ENCODE measurements at places on chromosomes 12 and 14.

DNA sequence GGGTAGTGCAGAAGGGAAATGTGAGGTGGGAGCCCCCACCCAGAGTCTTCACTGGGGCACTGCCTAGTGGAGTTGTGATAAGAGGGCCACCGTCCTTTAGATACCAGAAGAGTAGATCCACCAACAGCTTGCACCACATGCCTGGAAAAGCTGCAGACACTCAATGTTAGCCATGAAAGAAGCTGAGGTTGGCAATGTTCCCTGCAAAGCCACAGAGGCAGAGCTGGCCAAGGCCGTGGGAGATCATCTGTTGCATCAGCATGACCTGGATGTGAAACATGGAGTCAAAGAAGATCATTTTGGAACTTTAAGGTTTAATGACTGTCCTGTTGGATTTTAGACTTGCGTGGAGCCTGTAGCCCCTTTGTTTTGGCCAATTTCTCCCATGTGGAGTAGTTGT is 468.4 kb upstream of the FOXG1 start:
- DNase-seq = no peak

DNA sequence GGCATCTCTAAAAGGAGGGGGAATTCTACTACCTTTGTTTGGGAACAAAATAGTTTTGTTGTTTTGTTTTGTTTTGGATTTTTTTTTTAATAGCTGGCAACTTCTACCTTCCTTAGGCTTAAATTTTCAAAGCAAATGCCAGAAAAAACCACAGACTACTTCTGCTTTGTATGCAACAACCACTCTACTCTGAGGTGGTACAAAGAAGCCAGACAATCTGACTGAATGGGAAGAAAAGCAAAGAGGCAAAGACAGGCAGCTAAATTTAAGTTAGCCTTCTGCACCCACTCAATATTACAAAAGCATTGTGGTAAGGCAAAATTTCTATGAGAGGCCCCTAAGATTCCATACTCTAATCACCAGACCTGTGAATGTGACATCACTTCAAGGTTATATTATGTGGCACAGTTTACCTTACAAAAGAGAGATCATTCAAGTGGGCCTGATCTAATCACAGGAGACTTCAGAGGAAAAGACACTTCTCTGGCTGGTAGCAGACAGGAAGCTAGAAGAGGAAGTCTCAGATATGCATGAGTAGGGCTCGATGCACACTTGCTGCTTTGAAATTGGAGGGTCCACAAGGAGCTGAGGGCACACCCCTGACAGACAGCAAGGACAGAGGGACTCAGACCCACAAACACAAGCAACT is 566.6 kb downstream of the RPS29 start:
- no peak for DNase-seq

- peak; percentile 96 for DNase-seq
These were observed 171.0 kb upstream of the HIF1A start for GRCh38 chr14:61524211-61524806.

- no peak for DNase-seq
These were observed 191.9 kb upstream of the DIO3 start for GRCh38 chr14:101369194-101369915.

- no peak for DNase-seq
These were observed 7.4 kb downstream of the ASCL1 start for GRCh38 chr12:102964872-102965271.

- no peak for DNase-seq
These were observed 126.5 kb downstream of the NELL2 start for GRCh38 chr12:44749566-44749965.

GRCh38 chr12:122265476-122265875 is 818 bp downstream of the VPS33A start:
- peak; percentile 9 for DNase-seq

DNA sequence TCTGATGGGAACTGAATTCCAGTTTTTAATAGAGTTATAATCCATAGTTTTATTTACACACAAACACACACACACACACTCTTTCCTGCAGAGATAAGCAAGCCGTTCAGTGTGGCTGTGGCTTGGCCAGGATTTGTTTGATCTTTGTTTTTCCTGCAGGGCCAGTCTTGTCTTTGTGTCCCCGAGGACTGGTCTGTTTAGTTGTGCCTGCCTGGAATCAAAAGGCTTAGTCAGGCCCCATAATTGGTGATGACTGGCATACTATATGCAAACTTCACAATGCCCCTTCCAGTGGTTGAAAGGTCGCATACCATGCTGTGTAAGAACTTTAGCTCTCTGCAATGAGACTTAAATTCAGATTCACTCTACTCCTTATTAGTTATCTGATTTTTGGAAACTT is 26.0 kb downstream of the WBP11 start:
- DNase-seq = no peak

GRCh38 chr14:69246331-69246730 is 13.6 kb upstream of the GALNT16 start:
- DNase-seq = no peak

GRCh38 chr12:124428136-124428791 is 133.4 kb downstream of the RFLNA start:
- no peak for DNase-seq

- no peak for DNase-seq
These were observed 146.5 kb downstream of the PIWIL1 start for GRCh38 chr12:130484221-130484620.

DNA sequence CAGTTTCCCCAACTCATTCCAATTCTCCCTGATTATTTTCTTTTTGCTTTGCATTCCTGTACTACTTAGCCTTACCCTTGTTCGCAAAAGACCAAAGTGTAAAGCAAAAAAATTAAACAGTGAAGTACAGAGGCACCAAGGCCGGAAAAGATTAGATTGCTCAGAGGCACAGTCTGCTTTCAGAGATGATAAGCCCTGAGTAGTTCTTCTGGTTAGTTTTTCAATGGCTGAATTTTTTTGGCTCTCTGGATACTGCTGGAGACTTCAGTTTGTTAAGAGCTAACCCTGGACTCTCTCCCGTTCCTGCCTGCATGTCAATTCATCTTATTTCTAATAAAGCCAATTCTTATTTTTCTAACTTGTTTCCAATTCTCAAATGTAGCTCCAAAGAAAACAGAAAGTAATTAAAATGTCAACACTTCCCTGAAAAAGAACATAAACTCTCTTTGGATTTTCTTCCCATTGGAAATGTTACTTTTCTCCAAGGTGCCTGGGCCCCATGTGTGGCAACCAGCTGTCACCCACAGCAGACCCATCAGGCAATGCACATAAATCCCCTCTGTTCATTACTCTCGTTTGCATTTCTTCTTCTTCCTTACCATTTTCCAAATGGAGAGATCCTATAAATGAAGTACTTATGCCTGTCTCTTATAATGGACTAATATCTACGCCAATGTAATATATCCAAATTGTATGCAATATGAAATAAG is 142.8 kb downstream of the BTG1 start:
- DNase-seq = no peak

GRCh38 chr12:112638420-112638819 is 153.1 kb upstream of the RPH3A start:
- DNase-seq = no peak

DNA sequence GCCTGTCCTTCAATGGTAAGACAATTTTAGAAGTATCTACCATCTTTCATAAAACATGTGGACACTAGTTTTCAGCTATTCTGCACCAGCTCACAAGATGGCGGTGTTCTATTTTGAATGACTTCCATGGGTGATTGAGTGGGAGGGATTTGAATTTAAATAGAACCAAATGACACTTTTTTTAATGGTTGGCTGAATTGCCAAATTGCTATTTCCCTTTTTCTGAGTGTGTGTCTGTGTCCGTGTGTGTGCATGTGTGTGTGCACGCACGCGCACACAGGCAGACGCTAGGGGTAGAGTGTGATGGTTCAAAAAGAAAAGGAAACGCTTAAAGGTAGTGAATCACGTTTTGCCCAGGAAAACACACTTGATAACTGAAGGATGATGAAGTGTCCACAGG is 362.6 kb downstream of the DAD1 start:
- peak; percentile 20 for DNase-seq

GRCh38 chr14:68794130-68794850 is 1.4 kb upstream of the ZFP36L1 start:
- peak; percentile 74 for DNase-seq

GRCh38 chr14:33449268-33449667 is 501.6 kb downstream of the EGLN3 start:
- no peak for DNase-seq

- no peak for DNase-seq
These were observed 33.1 kb downstream of the MAP3K9 start for GRCh38 chr14:70776197-70776596.

GRCh38 chr12:90323217-90323616 is 614.6 kb upstream of the ATP2B1 start:
- no peak for DNase-seq

DNA sequence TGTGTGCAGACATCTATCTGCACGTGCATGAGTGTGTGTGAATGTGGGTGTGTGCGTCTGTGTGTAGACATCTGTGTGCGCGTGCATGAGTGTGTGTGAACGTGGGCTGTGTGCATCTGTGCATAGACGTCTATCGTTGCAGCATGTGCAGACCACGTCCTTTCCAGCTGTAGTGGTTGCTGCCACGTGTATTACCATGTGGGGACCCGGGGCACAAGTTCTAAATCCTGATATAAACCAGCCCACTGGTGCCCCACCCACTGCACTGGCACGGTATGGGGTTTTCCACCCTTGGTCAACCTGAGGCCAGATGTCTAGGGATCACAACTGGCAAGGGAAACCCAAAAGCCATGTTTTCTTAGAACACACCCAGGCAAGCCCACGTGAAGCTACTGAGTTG is 197.0 kb downstream of the ANO2 start:
- no peak for DNase-seq

DNA sequence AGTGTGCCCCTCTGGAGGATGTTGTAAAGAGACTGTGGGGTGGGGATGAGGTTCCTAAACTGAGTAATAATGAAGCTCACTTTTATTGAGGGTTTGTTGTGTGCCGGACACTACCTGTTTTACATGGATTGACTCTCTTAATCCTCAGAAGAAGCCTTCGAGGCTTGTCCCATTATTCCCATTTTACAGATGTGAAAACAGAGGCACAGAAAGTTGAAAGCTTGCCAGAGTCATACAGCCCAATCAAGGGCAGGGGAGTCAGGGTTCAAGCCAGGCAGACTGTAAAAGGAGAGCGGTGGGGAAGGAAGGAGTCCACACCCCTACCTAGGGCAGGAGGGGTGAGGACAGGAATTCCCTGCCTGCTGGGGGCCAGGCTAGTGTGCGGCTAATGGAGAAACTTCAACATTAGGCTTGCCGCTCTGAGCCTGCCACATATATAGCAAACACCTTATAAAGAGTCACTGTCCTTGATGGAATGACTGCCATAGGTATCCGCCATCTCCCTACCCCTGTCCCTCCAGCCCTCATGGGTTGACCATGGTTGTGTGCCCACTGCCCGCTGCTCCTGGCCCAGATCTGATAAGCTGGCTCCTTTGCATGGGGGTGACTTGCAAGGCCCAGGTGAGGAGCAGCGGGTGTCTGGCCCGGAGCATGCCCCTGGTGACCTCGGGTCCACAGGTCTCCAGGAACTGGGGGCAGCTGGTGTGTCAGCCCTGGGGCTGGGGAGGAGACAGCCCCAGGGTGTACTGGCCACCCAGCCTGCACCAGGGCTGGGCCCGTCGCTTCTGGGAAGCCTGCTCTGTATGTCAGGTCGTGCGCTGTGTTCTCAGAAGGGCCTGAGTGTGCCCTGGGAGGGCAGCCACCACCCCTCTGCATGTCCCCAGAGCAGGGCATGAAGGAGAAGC is 12.2 kb downstream of the ORAI1 start:
- no peak for DNase-seq

DNA sequence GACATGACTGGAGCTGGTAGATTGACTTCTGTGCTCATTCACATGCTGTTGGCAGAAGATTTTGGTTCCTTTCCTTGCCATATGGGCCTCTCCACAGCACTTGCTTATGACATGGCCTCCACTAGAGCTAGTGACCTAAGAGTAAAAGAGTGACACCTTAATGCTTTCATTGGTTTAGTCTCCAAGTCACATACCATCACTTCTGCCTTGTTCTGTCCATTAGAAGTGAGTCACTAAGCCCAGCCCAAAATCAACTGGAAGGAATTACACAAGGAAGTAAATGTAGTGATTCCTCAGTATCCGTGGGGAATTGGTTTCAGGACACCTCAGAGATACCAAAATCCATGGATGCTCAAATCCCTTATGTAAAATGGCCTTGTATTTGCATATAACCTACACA is 81.3 kb downstream of the PPHLN1 start:
- no peak for DNase-seq

- DNase-seq = no peak
These were observed 51.3 kb downstream of the IQSEC3 start for GRCh38 chr12:117816-118345.

- DNase-seq = no peak
These were observed 11.4 kb downstream of the GNG2 start for GRCh38 chr14:51871846-51872245.

- no peak for DNase-seq
These were observed 16.1 kb upstream of the UBC start for GRCh38 chr12:124930586-124930985.

DNA sequence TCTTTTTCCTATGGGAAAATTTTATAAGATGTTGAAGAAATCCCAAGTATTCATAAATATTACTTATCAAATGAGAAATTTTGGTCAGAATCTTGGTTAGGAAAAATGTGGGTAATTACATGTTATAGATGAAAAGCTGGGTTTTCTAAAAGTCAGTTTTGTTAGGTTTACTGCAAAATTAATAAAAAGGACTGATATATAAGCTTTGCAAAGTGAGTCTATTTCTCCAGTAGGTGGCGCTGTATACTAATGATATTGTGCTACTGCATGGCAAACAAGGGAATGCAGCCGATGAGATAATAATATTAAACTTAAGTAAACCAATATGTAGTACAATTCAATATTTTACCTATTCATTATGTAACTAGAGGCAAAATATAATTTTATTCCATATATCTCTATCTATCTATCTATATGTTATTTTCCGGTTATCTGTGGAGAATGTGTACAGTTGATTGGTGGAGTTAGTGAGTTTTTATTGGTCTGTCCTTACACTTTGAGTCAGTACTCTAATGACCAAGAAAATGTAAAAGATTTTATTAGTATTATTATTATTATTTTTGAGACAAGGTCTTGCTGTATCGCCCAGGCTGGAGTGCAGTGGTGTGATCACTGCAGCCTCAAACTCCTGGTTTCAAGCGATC is 32.9 kb downstream of the MIPOL1 start:
- peak; percentile 69 for DNase-seq

DNA sequence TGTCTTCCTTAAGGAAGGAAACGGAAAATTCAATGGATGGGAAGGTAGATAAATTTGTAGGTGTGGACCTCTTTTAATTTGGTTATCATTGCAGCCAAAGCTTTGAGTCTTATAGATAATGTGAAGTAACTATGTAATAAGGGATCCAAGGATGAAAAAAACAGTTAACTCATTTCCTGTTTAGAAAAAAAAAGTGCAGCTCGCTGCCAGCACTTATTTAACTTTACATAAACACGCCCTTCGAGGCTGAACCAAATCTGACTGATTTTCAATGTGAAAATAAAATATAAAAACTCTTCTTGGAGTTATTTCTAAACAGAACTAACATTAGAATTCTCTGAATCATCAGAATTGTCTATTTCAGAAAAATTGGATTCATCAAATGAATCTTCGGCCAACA is 7.0 kb downstream of the NUBPL start:
- no peak for DNase-seq

GRCh38 chr14:68843471-68844209 is 50.8 kb upstream of the ZFP36L1 start:
- peak; percentile 69 for DNase-seq
